ENCODE measurements at places on chromosomes 5 and 9.

DNA sequence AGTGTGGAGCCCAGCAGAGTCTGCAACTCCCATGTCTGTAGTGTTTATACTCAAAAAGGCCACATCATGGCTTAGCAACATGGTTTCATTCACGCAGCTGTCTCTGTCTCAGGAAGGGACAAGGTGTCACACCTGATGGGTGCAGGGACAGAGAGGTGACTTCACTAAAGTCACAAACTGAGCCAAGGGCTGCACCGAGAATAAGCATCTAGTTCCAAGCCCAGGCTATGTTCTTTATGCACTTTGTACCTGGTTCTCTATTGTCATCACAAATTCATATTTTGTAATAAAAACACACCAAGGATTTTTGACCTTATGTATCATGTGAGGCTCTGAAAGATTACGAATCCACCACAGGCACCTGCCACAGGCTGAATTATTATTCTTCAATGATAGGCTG is 64.9 kb upstream of the STK32A start:
- no peak for DNase-seq

DNA sequence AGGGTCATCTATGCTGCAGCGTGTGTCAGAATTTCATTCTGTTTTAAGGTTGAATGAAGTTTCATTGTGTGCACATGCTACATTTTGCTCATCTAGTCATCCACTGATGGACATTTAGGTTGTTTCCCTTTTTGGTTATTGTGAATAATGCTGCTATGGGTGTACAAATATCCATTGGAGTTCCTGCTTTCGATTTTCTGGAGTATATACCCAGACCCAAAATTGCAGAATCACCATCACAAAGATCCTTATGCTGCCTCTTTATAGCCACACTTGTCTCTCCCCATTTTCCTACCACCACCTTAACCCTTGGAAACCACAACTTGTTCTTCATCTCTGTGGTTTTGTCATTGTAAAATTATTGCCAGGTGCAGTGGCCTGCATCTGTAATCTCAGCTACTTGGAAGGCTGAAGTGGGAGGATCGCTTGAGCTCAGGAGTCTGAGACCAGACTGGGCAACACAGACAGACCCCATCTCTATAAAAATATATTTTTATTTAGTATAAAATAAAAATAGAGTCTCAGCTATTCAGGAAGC is 166.2 kb downstream of the HSD17B3 start:
- DNase-seq: no peak

DNA sequence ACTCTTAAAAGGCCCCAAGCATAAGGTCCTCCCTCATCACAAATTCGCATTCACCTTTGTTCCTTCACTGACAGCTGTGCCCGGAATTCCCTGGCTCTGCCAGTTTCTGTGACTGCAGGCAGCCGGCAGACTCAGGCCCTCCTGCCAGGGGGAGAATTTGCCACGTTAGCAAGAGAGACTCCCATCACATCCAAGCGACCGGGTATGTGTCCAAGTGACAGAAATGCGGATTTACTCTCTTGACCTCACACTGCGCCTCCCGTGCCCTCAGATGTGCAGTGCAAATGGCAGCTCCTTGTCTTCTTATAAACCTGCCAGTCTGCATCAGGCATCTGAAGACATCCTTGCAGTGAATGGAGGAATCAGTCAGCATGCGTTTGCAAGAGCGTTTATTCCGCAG is 187.1 kb upstream of the WWC1 start:
- no peak for DNase-seq

DNA sequence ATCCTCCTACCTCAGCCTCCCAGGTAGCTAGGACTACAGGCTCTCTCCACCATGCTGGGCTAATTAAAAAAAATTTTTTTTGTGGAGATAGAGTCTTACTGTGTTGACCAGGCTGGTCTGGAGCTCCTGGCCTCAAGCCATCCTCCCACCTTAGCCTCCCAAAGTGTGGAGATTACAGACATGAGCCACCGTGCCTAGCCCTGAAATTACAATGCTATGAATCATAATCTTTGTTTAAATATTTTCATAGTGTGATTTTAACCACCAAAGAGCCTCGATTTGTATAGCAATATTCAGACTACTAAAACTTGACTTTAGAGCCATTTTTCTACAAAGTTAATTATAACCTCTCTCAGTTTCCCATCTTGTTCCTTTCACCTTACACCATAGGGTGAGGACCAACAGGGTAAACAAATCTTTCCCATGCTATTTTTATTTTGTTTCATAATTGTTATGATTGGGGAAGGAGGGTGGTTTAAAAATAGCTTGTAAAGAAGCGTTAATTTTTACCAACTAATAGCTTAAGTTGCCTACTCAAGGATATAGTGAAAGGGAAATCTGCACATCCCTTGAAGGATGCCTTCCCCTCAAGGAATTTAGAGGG is 32.7 kb downstream of the UBE2D2 start:
- peak; percentile 73 for DNase-seq

- DNase-seq: no peak
Observed at GRCh38 chr5:72505539-72506157, 1.6 kb downstream of the ZNF366 start.

DNA sequence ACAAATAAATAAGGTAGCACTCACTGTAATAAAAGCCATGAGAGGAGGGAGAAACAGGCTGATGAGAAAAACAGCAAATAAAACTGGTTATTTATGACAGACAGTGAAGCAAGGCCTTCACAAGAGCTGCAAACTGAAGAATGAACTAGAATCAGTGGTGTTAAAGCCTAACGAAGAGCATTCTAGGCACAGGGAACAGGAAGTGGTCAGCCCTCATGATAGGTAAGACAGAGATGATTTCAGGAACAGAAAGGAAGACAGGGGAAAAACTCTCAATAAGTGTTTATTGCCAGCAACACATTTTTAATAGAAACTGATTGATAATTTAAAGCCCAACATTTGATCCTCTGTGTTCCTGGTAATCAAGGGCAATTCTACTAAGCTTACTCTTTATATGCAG is 124.5 kb downstream of the EDIL3 start:
- no peak for DNase-seq

DNA sequence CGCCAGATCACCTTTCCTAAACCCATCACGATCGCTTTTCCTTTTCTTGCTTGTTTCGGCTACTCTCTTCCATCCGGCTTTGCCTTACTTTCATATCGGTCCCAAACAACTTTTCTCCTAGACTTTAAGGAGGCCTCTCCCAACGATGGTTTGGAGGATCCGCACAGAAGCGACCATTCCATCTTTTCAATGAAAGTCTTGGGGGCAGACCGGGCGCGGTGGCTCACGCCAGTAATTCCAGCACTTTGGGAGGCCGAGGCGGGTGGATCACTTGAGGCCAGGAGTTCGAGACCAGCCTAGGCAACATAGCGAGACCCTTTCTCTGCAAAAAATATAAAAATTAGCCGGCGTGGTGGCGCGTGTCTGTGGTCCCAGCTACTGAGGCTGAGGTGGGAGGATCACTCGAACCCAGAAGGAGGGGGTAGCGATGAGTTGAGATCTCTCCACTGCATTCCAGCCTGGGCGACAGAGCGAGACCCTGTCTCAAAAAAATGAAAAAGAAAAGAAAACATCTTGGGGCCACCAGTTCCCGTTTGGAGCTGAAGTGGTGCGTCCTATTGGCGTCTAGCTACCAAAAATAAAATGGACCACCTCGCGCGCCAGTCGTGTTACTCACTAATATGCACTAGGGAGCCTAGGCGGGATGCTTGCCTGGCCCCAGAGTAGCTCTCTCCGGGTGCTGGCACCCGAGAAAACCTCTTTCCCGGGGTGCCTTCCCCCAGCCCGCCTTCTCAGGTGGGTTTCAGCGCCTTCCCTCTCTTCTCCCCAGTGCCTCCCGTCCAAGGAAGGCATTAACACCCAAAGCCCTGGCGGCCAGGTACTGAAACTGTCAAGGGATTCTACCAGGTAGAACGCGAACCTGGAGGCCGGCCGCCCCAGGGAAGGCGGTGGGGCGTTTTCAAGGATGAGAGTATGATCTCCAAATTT is 800 bp upstream of the AP3B1 start:
- DNase-seq: no peak

- no peak for DNase-seq
Observed at GRCh38 chr5:169881702-169882303, 98.5 kb downstream of the INSYN2B start.
